Activated T-helper 1 cell treated with anti-CD3 and anti-CD28 coated beads, Interleukin-2, amount 50 U/mL, for 16 hours (primary cell): ENCODE measurements at places on chromosomes 13 and 19.

- no peak for DNase-seq
These were observed 381.6 kb downstream of the KLF5 start for GRCh38 chr13:73440296-73440895.

GRCh38 chr13:90943946-90944345 lies 403.5 kb upstream of the MIR17HG start:
- DNase-seq: no peak

GRCh38 chr19:10155839-10156238 lies 36.1 kb upstream of the EIF3G start:
- no peak for DNase-seq

GRCh38 chr19:32649751-32650150 lies 25.2 kb downstream of the ANKRD27 start:
- DNase-seq: no peak

- DNase-seq: no peak
These were observed 532.0 kb downstream of the GPC6 start for GRCh38 chr13:93758575-93758974.

DNA sequence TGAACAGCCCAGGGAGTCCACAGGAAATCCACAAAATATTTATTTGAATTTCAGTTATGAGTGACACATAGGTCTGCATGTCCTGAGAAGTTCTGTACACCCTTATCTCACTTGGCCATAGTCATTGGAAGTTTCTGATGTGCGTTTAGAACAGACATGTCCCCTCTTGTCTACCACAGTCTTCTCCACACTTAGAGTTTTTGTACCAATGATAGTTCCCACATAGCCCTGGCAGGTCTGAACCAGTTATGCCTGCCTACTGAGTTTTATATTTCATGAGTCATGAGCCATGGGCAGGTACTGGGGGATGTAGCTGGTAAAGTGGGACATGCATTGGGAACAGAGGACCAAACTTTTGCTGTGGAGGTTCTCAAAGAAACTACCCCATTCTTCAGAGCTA lies 11.3 kb downstream of the ZNF132 start:
- DNase-seq: no peak

- DNase-seq: no peak
These were observed 27.5 kb downstream of the VRK3 start for GRCh38 chr19:49997709-49998108.

- DNase-seq: no peak
These were observed 1.4 kb downstream of the WDFY2 start for GRCh38 chr13:51585696-51586095.

GRCh38 chr13:47100214-47100853 lies 203.5 kb upstream of the HTR2A start:
- no peak for DNase-seq

- DNase-seq: no peak
These were observed 34.5 kb downstream of the SHISA2 start for GRCh38 chr13:26017196-26017921.

GRCh38 chr19:48637948-48638830 lies 1.0 kb upstream of the DBP start:
- peak; percentile 71 for DNase-seq

GRCh38 chr13:83221813-83222241 lies 660.4 kb downstream of the SLITRK1 start:
- DNase-seq: no peak

DNA sequence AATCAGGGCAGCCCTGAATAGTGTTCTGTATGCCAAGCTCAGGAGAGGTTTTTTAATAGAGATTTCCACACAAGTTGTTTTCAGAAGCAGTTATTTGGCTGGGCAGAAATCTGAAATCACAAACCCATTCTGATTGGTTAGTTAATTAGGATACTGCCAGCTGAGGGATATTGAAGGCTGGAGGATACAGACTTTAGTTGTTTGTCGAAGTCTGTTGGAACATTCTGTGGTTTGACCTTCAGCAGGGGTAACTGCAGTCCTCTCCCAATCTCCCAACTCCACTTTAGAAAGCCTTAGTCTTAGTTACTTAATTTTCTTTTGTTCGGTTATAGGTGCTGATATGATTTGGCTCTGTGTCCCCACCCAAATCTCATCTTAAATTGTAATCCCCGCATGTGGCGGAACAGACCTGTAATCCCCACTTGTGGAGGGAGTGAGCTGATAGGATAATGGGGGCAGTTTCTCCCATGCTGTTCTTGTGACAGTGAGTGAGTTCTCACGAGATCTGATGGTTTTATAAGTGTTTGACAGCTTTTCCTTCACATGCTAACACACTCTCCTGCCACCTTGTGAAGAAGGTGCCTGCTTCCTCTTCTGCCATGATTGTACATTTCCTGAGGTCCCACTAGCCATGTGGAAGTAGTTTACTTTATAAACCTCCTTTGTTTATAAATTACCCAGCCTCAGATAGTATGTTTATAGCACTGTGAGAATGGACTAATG lies 169.2 kb downstream of the GPC5 start:
- no peak for DNase-seq

- no peak for DNase-seq
These were observed 630 bp downstream of the NUCB1 start for GRCh38 chr19:48900477-48901406.

GRCh38 chr19:18711893-18712292 lies 28.4 kb downstream of the CRTC1 start:
- no peak for DNase-seq

- DNase-seq: no peak
These were observed 2.3 kb upstream of the C19orf84 start for GRCh38 chr19:51392701-51393100.
